ENCODE measurements at places on chromosomes 12 and 14.

DNA sequence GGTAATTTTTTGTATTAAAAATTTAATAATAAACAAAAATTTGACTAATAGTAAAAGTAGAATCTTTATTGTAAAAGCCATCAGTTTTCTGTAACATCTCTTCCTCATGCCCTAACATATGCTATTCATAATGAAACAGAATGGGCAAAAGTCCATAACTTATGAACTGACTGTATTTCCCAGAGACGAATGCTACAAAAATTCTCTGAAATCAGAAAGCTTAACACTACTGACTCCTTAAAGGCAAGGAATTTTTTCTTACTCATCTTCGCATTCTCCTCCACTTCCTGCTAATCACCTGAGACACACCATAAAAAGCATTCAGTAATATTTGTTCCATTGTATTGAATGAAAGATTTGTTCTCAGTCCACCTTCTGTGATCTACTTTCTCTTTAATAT is 17.6 kb downstream of the MON2 start:
- H3K36me3 ChIP-seq, result peaks cover 3% of the 10 kb centered on the region
- H3K4me1 ChIP-seq, result no peaks in the 10 kb centered on the region
- no peak overlapping the region for H3K27ac ChIP-seq
- no peak for DNase-seq
- no peak overlapping the region for H3K4me3 ChIP-seq

GRCh38 chr14:66641861-66642635 is 134.1 kb downstream of the GPHN start:
- peak overlapping the region; percentile 80 for H3K27ac ChIP-seq
- H3K36me3 ChIP-seq, result no peaks in the 10 kb centered on the region
- H3K4me3 ChIP-seq, result no peak overlapping the region
- no peak for DNase-seq

DNA sequence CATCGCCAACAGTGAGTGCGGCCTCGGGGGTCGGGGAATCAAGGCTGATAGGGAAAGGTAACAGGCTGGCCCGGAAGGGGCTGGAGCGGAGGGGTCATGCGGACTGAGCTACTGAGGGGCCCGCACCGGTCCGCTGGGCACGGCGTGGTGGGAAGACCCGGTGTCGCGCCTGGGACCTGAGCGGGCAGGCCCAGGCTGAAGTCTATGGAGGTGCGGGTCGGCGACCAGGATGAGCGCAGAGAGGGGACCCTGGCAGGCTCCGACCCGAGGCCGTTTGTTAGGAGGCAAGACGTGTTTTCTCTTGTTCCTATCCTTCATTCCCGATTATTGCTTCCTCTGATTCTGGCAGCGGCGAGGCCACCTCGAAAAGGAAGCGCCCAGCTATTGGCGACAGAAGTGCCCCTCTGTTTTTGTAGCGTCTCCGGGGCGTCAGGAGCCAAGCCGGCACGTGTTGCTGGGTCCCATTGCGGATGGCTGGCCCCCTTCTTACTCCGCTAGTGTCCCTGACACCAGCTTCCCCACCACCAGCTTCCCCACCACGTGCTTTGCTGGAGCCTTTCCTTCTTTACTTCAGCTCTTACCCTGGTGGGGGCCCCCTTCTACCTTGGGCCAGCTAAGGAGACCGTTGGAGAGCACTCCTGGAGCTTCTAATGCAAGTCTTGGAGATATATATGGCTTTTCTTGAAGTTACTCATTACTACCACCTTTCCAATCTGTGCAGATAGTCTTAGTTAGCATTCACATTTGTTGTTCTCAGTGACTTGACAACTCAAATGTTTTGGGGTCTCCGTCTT is 653 bp downstream of the PA2G4 start:
- H3K27me3 ChIP-seq, result no peaks in the 10 kb centered on the region
- H3K4me1 ChIP-seq, result peaks cover 29% of the 10 kb centered on the region
- peak; percentile 48 for DNase-seq
- H3K4me3 ChIP-seq, result peak overlapping the region; percentile 96

DNA sequence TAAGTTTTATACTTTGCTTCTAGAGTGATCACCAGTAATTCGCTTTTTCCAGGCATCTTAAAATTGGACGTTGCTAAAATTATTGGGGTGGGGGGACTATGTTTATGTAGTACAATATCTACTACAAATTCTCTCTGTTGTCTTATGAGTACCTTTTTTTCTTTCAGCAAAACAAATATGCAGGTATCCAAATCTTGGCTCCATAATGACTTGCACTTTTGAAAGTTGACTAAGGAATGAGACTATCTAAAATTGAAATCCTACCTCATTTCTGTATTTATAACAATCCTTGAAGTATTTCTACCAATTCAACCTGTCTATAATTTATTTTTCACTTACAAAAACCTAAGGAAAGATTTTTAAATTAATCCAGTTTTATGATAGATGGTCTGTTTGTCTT is 2.4 kb downstream of the DYNC1H1 start:
- peak overlapping the region; percentile 49 for H3K4me3 ChIP-seq
- no peak for DNase-seq
- H3K27ac ChIP-seq, result peak overlapping the region; percentile 44
- peaks cover 30% of the 10 kb centered on the region for H3K4me1 ChIP-seq

DNA sequence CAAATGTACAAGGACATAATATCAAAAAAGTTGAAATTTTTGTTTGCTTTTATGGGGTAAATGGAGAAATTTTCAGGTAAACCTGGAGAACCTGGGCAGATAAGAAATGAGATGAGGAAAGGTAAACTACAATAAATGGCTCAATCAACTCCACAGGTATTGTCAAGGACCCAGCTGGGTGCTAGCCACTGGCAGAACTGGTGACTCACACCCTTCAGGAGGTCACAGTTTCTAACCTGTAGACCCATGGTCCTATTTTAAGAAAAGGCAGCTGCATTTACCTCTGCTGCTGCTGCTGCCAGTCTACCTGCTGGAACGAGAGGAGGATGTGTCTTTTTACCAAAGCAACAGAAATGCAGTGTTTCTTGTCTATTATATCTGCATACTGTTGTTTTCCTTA is 226.6 kb downstream of the ALG10B start:
- H3K27ac ChIP-seq, result no peak overlapping the region
- H3K27me3 ChIP-seq, result no peaks in the 10 kb centered on the region

DNA sequence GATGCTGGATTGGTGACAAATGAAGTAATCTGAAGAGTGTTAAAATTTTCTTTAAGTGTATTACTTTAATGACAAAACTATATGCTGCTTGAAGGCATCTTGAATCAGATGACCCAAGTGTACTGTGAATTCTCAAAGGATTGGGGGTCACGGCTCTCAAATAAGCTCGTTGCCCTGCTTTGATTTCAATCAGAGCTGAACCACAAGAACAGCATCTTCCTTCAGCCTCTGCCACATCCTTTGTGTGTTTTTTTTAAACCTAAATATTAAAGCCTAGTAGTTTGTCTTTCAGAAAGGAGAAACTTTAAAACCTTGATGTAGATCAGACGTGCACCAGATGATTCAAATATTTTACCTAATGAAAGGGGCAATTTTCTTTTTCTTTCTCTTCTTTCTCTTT is 11.7 kb downstream of the ELK3 start:
- no peaks in the 10 kb centered on the region for H3K36me3 ChIP-seq
- H3K4me3 ChIP-seq, result no peak overlapping the region
- H3K27ac ChIP-seq, result no peak overlapping the region
- no peaks in the 10 kb centered on the region for H3K27me3 ChIP-seq
- no peak for DNase-seq
- H3K4me1 ChIP-seq, result peaks cover 17% of the 10 kb centered on the region

DNA sequence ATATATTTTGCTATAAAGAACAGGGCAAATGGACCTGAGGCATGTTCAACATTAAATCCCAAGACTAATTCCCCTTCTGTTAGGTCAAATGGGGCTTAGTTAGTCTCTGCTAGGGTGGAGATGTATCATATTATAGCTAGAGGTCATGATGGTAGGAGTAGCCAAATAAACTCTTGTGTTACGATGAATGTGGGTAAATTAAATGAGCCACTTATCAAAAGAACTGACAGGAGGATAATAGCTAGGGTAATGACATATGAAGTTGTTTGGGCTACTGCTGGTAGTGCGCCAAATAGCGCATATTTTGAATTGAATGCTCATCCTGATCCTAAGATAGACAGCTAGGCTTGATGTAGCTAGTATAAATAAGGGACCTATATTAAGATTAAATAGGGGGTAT is 445.0 kb downstream of the GXYLT1 start:
- H3K27me3 ChIP-seq, result no peaks in the 10 kb centered on the region
- H3K4me1 ChIP-seq, result peaks cover 2% of the 10 kb centered on the region
- DNase-seq, result no peak

- peak overlapping the region; percentile 31 for H3K27ac ChIP-seq
- peaks cover 38% of the 10 kb centered on the region for H3K4me1 ChIP-seq
- H3K36me3 ChIP-seq, result no peaks in the 10 kb centered on the region
Measured at GRCh38 chr14:29820785-29821184, 106.9 kb downstream of the PRKD1 start.

- H3K27me3 ChIP-seq, result peaks cover 12% of the 10 kb centered on the region
- no peak for DNase-seq
- no peak overlapping the region for H3K27ac ChIP-seq
Measured at GRCh38 chr14:97709552-97709951, 912.4 kb downstream of the VRK1 start.

- H3K4me1 ChIP-seq, result peaks cover 13% of the 10 kb centered on the region
- H3K27ac ChIP-seq, result no peak overlapping the region
- H3K4me3 ChIP-seq, result no peak overlapping the region
- peaks cover 11% of the 10 kb centered on the region for H3K27me3 ChIP-seq
- no peak for DNase-seq
- H3K36me3 ChIP-seq, result no peaks in the 10 kb centered on the region
Measured at GRCh38 chr12:53684654-53685220, 8.9 kb upstream of the ATP5MC2 start.

DNA sequence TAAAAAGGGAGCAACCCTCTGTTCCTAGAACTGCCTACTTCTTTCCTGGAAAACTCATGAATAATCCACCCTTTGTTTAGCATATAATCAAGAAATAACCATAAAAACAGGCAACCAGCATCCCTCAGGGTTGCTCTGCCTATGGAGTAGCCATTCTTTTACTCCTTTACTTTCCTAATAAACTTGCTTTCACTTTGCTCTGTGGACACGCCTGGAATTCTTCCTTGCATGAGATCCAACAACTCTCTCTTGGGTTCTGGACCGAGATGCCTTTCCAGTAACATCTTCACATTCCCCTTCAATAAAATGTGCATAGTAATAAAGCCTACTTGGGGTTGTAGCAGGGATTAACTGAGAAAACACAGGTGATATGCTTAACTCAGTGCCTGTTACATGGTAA is 286.4 kb upstream of the AMIGO2 start:
- H3K27ac ChIP-seq, result no peak overlapping the region
- peaks cover 15% of the 10 kb centered on the region for H3K4me1 ChIP-seq
- no peak for DNase-seq

GRCh38 chr14:72810201-72810600 is 83.7 kb downstream of the DPF3 start:
- no peak overlapping the region for H3K27ac ChIP-seq
- peaks cover 12% of the 10 kb centered on the region for H3K27me3 ChIP-seq
- no peak overlapping the region for H3K4me3 ChIP-seq
- H3K36me3 ChIP-seq, result no peaks in the 10 kb centered on the region

DNA sequence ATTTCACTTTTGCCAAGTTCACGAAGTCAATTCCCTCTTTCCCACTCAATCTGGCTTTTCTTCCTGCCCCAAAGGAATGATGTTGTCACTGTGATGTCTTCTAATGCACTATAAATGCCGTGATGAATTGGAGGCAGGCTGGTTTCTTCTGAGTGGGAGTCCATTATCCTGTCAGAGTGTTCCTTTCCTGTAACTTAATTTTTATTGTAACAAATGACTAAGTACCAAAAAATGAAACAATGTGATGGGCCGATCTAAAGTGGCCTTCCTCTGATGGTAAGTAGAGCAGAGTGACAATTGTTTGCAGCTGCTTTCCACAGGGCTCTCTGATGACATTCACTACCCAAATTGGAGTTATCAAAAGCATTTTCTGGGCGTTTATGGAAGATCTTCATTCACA is 22.2 kb downstream of the TMEM30B start:
- H3K4me3 ChIP-seq, result no peak overlapping the region
- H3K27me3 ChIP-seq, result peaks cover 22% of the 10 kb centered on the region
- no peak for DNase-seq
- H3K27ac ChIP-seq, result no peak overlapping the region

GRCh38 chr12:496736-497135 is 37.0 kb downstream of the B4GALNT3 start:
- no peak overlapping the region for H3K27ac ChIP-seq
- H3K4me3 ChIP-seq, result no peak overlapping the region
- no peak for DNase-seq
- no peaks in the 10 kb centered on the region for H3K36me3 ChIP-seq
- H3K27me3 ChIP-seq, result peaks cover 17% of the 10 kb centered on the region

- no peak overlapping the region for H3K4me3 ChIP-seq
- no peak overlapping the region for H3K27ac ChIP-seq
- H3K4me1 ChIP-seq, result peaks cover 12% of the 10 kb centered on the region
- no peaks in the 10 kb centered on the region for H3K27me3 ChIP-seq
- no peaks in the 10 kb centered on the region for H3K36me3 ChIP-seq
Measured at GRCh38 chr14:61179796-61180398, 101.2 kb downstream of the TMEM30B start.

GRCh38 chr12:109652233-109652976 is 61.2 kb upstream of the FAM222A start:
- no peak overlapping the region for H3K4me3 ChIP-seq
- H3K36me3 ChIP-seq, result no peaks in the 10 kb centered on the region

GRCh38 chr14:74962046-74962445 is 6.6 kb upstream of the PGF start:
- H3K27ac ChIP-seq, result no peak overlapping the region
- no peak for DNase-seq
- H3K36me3 ChIP-seq, result no peaks in the 10 kb centered on the region
- no peaks in the 10 kb centered on the region for H3K27me3 ChIP-seq

DNA sequence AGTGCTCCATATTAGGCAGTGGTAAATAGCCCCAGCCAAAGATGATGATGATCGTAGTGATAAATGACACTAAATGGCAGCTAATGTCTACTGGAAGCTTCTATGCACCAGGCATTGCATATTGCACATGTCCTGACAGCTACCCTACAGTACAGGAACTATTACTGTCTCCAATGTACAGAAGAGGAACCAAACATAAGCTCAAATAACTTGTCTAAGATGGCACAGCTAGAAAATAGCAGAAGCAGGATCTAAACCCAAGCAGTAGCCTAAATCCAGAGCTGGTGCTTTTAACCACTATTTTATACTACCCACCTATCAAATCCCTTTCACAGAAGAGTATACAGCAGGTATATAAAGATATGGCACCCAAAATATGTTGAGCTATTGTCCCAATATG is 28.9 kb downstream of the ESR2 start:
- H3K27me3 ChIP-seq, result no peaks in the 10 kb centered on the region
- H3K27ac ChIP-seq, result no peak overlapping the region
- H3K36me3 ChIP-seq, result no peaks in the 10 kb centered on the region
- H3K4me1 ChIP-seq, result no peaks in the 10 kb centered on the region
- no peak overlapping the region for H3K4me3 ChIP-seq

GRCh38 chr12:94650143-94651056 is at the start of gene TMCC3:
Gene TMCC3, minus strand, starts transcription at chr12:94650557. Its CDS starts 127 bp downstream, at chr12:94650430.
- H3K4me3 ChIP-seq, result peak within 1 kb of the TSS; percentile 85
- H3K27me3 ChIP-seq, result peaks cover 19% of the 10 kb centered on the region
- peak within 1 kb of the TSS; percentile 66 for H3K27ac ChIP-seq
- H3K4me1 ChIP-seq, result peaks cover 19% of the 10 kb centered on the region
- H3K36me3 ChIP-seq, result no peaks in the 10 kb centered on the region
